Stimulated activated CD8-positive, alpha-beta memory T cell treated with anti-CD3 and anti-CD28 coated beads, Interleukin-4, amount 100 ng/mL, for 24 hours (primary cell): ENCODE measurements at places on chromosomes 11 and 22.

- no peak for DNase-seq
These were observed 4.1 kb downstream of the BEST1 start for GRCh38 chr11:61954106-61954850.

GRCh38 chr22:29267462-29267857 lies 321 bp downstream of the RHBDD3 start:
- no peak for DNase-seq

- DNase-seq = no peak
These were observed 537 bp downstream of the SCN4B start for GRCh38 chr11:118152020-118152551.

GRCh38 chr11:104526006-104526405 lies 362.1 kb upstream of the PDGFD start:
- DNase-seq = no peak

DNA sequence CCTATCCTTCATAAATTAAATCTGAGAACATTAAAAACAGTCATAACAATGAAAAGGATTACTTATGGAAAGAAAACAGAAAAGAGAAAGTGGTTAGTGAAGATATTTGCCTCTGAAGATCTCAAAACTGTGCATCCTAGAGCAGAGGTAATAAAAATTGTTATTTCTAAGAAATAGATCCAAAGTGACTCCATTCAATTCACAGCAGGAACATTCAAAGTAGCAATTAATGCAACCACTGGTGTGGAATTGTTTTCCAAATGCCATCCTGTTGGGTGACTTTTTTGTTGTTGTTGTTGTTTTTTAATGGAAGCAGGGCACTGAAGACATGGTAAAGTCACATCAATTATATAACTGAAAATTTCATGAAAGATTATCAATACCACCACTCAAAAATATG lies 1139.5 kb upstream of the CCDC90B start:
- no peak for DNase-seq

DNA sequence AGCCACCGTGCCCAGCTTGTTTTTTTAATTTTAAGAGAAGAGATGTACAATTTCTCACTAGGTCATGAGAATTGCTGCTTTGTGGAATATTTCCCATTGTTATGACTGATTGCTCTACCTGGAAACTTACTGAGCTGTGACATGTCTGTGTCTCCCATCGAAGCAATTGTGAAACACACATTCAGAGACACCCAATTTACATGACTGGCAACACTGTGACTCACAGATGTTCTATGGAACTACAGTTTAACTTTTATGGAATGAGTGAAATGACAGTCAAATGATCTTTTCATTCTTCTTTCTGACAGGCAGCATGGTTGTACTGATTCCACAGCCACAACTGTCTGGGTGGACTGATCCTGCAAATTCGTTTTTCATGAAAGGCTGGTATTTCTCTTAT lies 32.3 kb downstream of the ELF5 start:
- no peak for DNase-seq

DNA sequence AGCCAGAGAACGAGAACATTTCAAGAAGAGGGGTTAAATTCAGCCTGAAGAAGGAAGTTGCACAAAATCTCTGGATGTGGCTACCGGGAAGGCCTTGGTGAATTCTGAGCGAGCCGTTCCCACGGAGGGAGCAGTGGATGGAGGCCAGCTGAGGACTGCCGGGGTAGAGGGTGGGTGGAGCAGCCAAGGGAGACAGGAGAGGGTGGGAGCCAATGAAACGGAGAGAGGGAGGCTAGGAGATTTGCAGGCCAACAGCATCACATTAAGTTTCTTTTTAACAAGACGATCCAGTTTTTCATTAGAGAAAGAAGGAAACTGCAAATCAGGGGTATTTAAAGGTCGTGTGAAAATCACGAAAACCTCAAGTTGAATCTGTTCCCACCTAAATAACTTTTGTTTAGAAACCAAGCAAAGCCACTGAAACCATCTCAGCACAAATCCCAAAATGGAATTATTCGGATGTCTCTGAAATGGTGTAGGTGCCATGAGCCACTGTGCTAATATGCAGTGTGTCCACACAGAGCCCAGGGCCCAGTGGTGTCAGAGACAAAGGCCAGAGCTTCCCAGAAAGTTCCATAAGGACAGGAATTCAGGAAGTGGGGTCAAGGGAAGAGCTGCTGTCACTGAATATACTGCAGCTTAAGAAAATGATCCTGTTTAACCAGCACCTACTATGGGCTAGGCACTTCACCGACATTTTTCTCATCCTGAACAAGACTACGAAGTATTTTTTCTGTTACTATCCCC lies 59.7 kb upstream of the SLC35C1 start:
- no peak for DNase-seq

- no peak for DNase-seq
These were observed 2.3 kb downstream of the BIRC3 start for GRCh38 chr11:102319544-102319943.

GRCh38 chr11:74403607-74404321 lies 5.5 kb upstream of the PGM2L1 start:
- DNase-seq = no peak

GRCh38 chr11:124657904-124658303 lies 15.6 kb downstream of the SIAE start:
- no peak for DNase-seq

- no peak for DNase-seq
These were observed 351.8 kb upstream of the ANO3 start for GRCh38 chr11:25980091-25980490.

- no peak for DNase-seq
These were observed 15.3 kb downstream of the TMPRSS13 start for GRCh38 chr11:117913736-117914397.

DNA sequence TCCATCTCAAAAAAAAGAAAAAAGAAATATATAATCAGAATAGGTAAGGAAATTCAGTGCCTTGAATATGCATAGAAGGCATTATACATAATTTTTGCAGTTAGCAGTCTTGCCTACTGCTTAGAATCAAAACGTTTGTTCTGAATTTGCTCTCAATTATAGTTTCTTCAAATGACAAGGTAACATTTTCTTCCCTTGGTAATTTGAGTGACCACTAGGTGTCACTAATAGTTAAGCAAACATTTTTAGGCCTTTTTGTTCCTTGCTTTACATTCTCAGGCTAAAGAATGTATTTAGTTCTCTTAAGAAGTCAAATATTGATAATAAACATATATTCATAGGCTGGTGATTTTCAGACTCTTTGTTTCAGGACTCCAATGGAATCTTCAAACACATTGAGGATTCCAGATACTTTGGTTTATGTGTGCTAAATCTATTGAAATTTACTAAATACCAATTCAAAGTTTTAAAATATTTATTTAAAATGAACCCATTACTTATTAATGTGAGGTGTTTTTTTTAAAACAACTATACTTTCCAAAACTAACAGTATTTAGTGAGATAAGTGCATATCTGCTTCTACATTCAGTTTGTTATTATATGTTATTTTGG lies 55.0 kb upstream of the DEPDC7 start:
- DNase-seq = no peak

GRCh38 chr11:122721964-122722266 lies 66.4 kb downstream of the UBASH3B start:
- no peak for DNase-seq

- DNase-seq = no peak
These were observed at the start of gene OTOG for GRCh38 chr11:17547051-17547577. Gene OTOG, plus strand, starts transcription at chr11:17547259. Its CDS starts 114 bp downstream, at chr11:17547373.

- DNase-seq = no peak
These were observed 32.5 kb downstream of the MRGPRX2 start for GRCh38 chr11:19027829-19028595.

DNA sequence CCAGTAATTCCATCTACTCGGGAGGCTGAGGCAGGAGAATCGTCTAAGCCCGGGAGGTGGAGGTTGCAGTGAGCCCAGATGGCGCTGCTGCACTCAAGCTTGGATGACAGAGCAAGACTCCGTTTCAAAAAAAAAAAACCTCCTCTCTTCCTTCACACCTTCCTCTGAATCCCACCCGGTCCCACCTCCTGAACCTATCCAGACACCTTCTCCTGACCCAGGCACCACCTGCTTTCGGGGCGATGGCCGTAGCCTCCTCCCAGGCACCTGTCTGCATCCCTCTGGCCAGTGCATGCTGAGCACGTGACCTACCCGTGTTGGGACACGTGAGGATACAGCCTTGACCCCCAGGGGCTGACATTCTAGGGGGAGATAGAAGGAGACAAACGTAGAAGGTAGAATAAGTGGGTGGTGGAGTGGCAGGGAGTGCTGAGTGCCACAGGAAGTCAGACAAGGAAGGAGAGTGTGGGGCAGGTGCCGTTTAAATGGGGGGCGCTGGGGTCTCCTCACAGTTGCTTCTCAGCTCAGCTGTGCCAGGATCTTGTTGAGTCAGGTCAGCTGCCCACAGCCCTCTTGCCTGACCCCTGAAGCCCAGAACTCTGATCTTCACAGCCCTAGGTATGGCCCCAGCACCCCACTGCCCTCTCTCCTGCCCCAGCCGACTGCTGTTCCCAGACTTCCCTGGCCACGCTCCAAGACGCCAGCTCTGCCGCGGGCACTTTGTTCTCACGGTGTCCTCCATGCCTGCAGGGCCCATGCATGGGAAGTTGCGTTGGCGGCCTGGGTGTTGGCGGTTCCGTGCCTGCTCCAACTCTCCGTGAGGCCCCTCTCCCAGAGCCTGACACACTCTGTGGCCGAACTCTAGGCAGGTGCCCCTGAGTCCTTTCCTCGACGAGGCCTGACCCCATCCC lies 1.2 kb upstream of the MIOX start:
- no peak for DNase-seq

DNA sequence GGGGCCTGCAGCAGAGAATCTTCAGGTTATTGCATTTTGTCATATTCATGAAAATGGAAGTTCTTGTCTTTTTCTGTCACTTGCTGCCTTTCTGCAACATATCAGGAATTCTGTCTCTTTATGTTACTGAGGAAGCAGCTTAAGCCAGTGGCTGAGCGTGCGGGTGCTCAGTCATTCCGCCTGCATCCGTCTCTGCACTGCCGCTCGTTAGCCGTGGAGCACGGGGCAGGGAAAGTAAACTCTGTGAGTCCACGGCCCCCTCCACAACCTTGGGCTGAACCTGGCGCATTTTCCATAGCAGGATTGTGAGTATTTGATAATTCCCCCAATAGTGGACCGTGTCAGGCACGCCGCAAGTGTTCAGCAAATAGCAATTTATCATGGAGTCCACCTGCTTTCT lies 1007.7 kb downstream of the BRD1 start:
- no peak for DNase-seq

GRCh38 chr22:31825513-31825912 lies 71.7 kb downstream of the DEPDC5 start:
- no peak for DNase-seq

DNA sequence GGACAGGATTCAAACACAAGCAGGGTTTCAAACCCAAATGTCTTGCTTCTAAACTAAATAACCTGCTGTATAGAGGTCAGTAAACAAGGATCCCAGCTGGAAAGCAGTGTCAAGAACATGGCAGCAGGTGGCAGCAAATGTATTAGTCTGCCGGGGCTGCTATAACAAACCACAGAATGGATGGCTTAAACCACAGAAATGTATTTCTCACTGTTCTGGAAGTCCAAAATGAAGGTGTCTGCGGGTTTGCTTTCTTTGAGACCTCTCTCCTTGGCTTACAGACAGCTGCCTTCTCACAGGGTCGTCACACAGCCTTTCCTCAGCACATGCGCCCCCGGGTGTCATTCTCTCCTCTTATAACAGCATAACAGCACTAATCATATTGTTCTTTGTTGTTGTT lies 65.1 kb upstream of the LRRC55 start:
- DNase-seq = no peak

DNA sequence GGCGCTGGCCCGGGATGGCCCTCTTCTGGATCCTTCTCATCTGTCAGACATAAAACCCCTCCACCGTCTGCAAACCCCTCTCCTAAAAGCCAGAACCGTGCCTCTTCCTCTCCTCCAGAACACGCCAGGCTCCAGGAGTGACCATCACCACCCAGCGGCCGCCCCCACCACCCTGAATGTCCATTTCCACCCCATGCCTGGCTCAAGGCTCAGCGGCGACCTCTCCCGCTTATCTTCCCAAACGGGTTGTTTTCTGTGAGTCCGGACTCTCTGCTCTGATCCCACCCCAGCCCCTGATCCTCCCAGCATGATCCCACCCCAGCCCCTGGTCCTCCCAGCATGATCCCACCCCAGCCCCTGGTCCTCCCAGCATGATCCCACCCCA lies 37.6 kb downstream of the CELSR1 start:
- no peak for DNase-seq

GRCh38 chr11:34599406-34599945 lies 21.4 kb upstream of the EHF start:
- no peak for DNase-seq

GRCh38 chr22:48712558-48713271 lies 1115.0 kb downstream of the BRD1 start:
- DNase-seq = no peak

GRCh38 chr11:35166369-35167360 lies 27.7 kb downstream of the CD44 start:
- no peak for DNase-seq

DNA sequence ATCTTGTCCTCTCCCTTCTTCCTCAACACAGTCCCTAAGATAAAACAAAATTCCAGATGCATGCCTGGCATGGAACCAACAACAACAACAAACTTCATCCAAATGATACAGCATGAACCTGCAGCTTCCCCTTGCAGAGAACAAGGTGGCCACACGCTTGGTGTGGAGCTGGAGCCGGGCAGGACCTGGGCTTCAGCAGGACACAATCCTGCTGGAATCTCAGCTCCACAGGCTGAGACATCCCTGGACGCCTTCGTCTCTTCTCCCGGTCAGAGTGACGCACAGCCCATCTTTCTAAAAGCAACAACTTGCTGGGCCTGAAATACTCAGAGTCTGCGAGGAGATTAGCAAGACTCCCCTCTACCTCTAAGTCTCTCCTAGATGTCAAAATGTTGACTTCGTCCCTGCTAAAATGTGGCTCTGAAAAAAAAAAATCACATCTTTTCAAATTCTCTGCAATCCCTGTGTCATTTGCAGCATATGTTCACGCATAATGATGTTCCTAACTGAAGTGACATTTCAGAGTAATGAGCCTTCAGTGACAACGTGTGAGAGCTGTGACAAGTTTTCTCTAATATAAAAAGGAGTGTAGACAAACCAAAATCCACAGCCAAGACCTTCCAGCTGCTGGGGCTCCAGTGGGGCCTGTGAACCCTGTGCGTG lies 1232.3 kb downstream of the TBC1D22A start:
- DNase-seq = no peak

DNA sequence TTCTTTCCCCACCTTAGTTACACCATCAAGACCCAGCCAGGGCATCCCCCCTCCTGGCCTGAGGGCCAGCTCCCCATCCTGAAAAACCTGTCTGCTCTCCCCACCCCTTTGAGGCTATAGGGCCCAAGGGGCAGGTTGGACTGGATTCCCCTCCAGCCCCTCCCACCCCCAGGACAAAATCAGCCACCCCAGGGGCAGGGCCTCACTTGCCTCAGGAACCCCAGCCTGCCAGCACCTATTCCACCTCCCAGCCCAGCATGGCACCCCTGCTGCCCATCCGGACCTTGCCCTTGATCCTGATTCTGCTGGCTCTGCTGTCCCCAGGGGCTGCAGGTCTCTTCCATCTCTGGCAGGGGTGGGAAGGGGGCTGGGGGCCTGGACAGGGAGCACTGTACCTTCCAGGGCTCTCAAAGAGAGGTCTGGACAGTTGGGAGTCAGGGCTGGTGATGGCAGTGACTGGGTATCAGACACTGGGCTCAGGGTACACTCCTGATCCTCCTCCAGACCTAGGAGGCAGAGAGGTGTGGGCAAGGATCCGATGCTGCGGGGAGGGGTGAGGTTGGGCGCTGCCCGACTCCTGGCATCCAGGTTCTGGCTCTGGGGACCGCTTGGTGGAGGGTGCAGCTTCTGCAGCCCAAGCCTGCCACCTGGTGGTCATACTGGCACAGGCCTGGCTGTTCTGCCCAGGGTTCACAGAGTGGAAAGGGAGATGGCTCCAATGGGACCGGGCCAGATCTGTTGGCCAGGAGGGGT lies at the start of gene UPK2:
Gene UPK2 (plus strand): TSS at position 205 of the 753 bp plus-strand sequence. CDS start 53 bp downstream, at position 258.
- DNase-seq = peak; percentile 84
